ENCODE measurements at places on chromosomes 1 and 21.
A peak's percentile ranks its signal among the peaks of the same experiment; 100 is the strongest.

DNA sequence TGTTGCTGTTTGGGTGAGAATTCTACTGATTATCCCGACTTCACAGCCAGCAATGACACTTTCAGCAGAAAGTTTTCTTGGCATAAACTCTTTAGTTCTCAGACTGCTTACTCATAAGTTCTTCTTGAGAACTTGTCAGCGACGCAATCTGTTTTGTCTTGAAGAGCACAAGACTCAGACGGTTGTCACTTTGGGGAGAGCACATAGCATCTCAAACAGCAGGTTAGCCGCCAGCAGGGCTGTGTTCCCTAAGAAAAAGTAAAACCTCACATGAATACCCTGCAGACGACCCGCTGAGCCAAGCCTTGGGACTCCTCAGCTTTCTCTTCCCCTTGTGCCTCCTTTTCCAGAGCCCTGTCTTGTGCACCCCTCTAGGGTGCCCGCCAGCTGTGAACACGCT, 11.4 kb downstream of the AGMAT start:
- DNase-seq, result no peak

- peak; percentile 20 for DNase-seq
These were observed 627 bp downstream of the CERS2 start for GRCh38 chr1:150973836-150974579.

DNA sequence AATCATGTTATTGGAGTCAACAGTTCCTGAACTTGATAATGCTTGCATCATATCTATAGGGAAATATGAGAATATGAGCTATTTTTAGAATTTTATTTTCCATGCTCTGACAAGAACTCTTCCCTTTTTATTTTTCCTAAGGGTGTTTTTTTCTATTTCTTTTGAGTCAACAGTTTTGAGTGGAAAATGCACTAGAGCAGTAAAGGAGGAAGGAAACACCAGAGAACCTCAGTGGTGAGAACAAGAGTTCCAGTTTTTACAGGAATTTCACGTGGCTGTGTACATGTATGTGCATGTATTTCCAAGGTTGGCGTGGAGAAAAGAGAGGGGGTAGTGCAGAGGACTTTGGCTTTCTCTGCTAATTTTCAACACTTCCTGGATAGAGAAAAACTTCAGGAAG, 63.6 kb upstream of the TNFSF18 start:
- DNase-seq, result no peak

- DNase-seq, result no peak
These were observed 499.2 kb downstream of the PLPP3 start for GRCh38 chr1:56080123-56080522.

GRCh38 chr1:44698138-44698537, 23.6 kb downstream of the ARMH1 start:
- no peak for DNase-seq

DNA sequence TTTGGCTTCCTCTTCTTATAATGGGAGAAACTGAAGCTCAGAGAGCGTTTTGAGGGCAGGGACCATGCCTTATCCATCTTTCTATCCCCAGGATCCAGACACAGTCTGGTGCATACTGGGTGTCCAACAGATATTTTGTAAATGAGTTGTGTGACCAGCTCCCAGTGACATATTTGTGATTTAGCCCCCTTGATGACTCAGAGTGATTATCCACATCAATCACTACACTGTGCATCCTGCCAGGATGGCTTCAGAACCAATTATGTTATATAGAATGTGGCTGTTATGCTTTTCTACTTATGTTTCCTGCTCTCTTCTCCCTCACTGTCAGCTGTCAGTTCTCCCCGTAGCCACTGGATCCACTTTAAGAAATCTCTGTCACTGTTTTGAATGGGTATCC, 11.3 kb downstream of the OLFML3 start:
- DNase-seq, result no peak

DNA sequence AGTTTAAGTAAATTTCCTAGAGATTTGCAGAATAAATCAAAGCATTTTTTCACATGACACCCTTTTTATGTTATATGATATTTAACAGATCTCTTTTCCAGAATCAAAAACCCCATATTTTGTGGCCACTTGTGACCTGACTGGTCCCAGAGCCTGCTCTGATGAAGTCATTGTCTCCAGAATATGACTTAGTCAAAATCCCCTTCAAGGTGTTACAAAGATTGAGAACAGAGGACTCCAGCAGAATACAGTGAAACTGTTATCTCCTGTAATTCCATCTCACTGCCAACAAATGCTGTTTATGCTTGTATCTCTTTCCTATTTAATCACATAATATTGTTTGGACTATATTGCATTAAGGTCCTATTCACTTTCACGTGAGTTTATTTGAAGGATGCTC, 25.6 kb downstream of the RGS1 start:
- DNase-seq, result no peak

- no peak for DNase-seq
These were observed 102.3 kb upstream of the LMO4 start for GRCh38 chr1:87226341-87226760.

DNA sequence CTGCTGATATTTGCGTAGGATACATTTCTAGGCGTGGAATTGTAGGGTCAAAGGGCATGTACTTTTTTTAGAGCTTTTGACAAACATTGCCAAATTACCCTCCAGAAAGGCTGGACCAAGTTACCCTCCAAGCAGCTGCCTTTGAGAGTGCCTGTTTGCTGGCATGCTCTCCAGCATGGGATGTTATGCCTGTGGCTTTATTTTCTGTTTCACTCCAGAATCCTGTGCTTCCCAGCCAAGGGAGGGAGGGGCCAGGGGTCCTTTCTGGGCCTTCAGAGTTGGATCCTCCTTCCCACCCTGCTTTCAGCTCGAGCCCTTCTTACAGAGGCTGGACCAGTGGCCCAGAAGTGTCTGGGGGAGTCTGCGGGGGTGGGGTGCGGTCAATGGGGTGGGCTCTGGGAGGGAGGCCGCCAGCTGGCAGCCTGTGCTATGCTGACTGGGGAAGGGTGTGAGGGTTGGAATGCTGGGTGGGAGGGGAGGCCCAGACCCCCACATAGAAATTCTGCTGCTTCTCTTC, 81.2 kb downstream of the EPHB2 start:
- DNase-seq, result no peak

DNA sequence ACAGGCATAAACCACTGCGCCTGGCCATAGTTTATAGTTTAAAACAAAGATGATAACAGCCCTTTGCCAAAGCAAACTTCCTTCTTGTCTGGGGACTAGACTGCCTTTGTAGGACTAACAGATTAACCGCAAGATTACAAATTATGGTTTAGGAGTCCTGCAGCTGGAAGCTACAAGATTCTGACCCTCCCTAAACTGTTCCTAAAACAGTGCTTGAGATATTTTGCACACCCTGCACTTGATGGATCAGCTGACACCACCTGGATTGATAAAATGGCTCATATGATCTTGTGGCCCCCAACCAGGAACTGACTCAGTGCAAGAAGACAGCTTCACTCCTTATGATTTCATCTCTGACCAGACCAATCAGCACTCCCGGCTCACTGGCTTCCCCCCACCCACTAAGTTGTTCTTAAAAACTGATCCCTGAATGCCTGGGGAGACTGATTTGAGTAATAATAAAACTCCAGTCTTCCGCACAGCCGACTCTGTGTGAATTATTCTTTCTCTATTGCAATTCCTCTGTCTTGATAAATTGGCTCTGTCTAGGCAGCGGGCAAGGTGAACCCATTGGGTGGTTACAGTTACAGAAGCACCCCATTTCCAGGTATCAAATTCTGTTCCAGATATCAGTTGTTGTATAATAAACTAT, 13.8 kb upstream of the RNF11 start:
- DNase-seq, result no peak

DNA sequence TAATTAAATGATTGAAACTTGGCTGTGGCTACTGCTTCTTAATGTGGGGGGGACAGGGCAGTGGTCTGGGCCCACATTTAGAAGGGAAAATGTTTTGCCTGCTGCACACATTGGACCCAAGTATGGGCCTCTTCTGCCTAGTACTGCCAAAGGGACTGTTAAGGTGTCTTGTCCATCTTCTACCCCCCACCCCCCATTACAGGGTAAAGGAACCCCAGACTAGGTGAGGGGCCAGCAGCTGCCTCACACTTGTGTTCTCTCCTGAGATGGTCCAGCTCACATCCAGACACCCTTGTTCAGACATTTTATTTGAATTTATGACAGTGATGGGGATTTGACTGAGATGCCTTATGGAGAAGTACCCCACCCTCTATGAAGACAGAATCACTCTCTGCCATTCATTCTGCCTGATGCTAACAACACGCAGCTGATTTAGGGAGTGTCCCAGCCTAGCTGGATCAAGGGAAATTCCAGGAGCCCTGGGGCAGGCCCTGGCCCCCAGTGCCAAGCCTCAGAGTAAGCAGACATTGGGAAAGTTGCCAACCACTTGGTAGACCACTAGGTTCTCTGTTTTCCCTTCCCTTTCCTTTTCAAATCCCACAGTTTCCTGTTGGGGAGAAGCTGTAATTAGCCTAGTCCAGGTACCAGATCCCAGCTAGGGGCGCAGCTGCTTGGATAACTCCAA, 42.1 kb downstream of the YARS1 start:
- DNase-seq, result no peak

DNA sequence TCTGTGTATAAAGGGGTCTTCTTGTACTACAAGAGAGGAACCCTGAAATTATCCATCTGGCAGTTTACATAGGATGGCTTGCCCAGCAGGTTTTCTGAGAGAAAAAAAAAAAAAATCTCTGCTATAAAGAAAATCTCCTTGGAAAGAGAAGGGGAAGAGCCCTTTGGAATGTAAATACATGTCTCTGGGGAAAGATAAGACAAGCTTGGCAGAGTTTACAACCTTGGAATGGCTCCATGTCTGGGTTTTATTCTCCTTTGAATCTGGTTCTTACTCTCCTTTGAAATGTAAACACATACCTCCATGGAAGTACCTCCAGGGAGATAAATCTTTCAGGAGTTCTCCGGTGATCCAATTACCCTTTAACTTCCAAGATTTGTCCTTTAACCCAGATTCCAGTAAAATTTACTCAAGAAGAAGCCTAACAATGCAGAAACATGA, 45.1 kb upstream of the DNAH14 start:
- no peak for DNase-seq

DNA sequence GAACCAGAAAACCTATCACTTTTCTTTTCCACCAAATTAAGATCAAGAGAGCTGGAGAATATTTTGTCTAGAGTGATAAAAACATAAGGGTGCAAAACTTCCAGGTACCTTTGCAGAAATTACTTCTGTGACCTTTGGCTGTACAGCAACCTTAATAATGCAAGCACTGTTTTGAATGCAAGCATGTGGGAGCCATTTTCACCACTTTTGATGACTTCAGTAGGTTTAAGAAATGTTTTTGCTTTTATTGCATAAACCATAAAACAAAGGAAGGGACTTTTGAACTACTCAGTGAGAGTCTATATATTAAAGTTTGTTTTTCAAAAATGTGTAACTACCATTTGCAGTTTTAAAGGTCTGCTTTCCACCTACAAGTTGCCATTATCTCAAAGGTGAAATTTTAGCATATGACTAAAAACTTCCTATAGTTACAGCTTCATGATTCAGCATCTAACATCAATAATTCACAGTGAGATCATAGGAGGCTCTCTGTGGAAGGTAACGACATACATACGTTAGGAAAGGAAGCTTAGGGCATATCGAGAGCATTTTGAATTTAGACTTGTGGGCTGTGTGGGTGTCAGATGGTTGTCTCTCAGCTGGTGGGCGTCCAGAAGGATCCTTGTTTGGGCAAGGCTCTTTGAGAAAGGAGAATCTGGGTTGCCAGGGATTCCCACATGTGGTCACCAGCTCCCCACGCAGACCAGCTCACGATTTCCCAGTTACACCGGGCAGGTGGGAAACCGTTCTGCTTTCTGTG, 1.1 kb upstream of the GADD45A start:
- no peak for DNase-seq

DNA sequence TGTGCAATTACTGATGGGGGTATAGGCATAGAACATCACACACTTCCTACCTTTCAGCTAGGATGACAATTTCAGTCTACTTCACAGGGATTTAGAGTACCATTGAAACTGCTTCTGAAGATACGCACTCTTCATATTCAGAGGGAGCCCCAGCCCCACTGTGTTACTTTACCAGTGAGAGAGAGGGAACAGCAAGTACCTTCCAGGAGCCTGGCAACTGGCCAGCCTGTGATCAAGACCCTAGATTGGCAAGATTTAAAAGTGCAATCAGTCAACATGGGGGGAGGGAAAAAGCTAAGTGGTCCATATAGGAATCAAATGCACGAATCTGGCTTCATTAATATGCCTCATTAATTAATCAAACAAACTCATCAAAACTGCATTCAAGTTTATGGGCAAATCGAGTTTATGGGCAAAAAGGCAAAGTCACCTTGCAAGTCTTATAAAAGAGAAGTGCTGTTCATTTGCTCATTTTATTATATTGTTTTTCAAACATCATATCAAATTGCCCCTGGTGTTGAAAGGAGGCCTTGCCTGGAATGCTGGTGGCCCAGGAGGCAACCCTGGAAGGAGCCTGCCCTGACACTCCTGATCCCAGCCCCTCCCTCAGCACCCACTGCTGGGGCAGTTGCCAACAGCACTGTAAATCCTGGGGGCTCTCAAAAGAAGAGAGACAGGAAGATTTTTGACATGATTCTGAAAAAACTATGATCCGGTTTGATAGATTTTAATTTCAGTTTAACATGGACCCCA, 184.9 kb upstream of the DPT start:
- DNase-seq, result no peak

DNA sequence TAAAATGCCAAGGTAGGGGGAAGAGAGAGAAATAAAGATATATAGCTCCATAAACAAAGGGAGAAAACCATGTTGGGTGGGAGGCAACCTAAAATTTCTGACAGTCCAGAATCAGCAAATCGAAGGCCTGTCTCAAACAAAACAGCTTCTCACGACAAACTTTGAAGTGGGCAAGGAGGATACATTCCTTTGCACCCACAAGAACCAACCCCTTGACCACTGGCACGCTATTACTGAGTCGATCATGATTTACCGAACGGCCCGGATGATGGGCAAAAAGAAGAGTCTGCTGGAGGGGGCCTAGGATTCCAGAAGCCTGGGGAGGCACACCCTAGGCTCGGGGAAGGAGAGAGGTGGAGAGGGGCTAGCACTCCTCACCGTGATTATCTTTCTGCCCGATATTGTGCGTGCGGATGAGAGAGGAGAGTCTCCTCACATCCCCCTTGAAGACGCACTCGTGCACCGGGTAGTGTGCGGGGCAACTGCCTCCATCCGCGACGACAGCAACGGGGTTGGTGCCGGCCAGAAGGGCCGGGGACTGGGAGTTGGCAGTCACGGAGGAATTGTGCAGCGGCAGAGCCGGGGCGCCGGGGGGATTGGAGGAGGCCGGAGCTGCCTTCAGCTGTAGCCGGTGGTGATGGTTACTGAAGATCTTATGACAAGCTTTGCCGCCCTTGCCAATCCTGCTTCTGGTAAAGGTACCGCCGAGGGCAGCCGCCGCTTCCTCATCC, 756 bp downstream of the ANKRD13C start:
- no peak for DNase-seq

- DNase-seq, result no peak
These were observed 4.5 kb upstream of the SRSF10 start for GRCh38 chr1:23984417-23985186.

DNA sequence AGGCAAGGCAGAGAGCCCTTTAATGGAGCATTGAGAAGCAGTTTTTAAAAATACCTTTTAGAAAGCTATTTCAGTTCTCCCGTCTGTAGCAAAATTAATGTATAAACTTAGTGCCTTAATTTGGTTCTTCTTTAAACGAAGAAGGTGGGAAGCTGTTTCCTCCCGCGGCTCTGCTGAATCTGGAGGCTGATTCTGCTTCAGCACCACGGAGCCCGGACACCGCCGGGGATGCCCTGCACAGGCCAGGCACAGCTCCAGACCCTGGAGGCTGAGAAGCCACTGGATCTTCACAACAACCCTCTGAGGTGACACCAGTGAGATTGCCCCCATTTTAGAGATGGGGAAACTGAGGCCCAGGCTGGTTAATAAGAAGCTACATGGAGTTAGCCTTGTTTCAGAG, 175.8 kb upstream of the VAMP3 start:
- DNase-seq, result no peak

- DNase-seq, result no peak
These were observed 673 bp downstream of the PRMT2 start for GRCh38 chr21:46636181-46636512.
